ENCODE measurements at places on chromosomes 5 and 9. TPM values are rescaled to one million over a fixed set of nuclear protein-coding genes. Genes with fewer than 3 reads are reported as not detected.

Gene ABO
- total RNA-seq: 0.63 TPM

Gene HAPLN1
- not detected for total RNA-seq

Gene KIF24
- 1.6 TPM for total RNA-seq

Gene ZBTB34
- total RNA-seq: 6.5 TPM

Gene PRDM9
- total RNA-seq: not detected

Gene PCDHGA5
- total RNA-seq: 0.63 TPM

Gene IFNA21
- not detected for total RNA-seq

Gene GMCL2
- total RNA-seq: not detected

Gene LRRC26
- total RNA-seq: not detected

Gene DMXL1
- total RNA-seq: 17.7 TPM

Gene GDA
- total RNA-seq: not detected
